ENCODE measurements at places on chromosomes 6 and 20.

- DNase-seq, result no peak
Measured at GRCh38 chr20:6683021-6683977, 84.2 kb upstream of the BMP2 start.

- DNase-seq, result no peak
Measured at GRCh38 chr6:154623391-154623790, 109.8 kb upstream of the SCAF8 start.

DNA sequence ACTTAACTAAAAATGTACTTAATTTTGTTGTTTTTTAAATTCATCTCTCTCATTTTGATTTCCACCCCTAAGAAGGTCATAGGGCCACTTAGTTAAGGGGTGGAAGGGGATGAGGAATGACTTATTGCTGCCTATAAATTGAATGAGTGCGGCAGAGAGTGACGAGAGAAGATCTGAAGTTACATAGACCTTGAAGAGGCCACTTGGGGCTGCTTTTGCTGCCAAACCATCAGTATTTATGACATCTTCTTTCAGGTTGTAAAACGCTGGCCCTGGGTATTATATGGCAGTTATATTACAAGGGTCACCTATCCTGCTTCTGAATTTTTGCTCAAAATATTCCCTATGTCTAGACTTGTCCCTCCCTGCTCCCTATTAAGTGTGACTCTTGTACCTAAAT is 119.6 kb upstream of the RIMS1 start:
- no peak for DNase-seq

GRCh38 chr20:1939270-1939595 is 44.0 kb downstream of the SIRPA start:
- DNase-seq, result no peak

GRCh38 chr6:28152531-28152930 is 10.8 kb downstream of the ZKSCAN8 start:
- no peak for DNase-seq

DNA sequence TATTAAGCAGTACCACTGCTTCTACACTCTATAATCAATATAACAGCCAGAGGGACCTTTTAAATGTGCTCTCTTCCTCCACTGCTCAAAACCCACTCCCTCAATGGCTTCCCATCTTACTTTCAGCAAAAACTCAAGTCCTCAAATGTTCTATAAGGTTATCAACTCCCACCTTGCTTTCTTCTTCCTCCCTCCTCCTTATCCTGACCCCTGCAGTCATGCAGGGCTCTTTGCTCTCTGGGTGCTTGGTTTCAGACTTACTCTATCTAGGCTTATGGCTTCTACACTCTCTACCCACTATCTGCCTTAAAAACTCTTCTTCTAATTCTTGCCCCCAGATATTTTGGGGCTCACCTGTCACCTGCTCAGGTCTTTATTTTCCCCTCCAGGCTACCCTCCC is 5.3 kb downstream of the ARHGAP18 start:
- DNase-seq, result no peak

- no peak for DNase-seq
Measured at GRCh38 chr6:70666706-70667105, 977 bp upstream of the SMAP1 start.

GRCh38 chr20:19048995-19049501 is 163.4 kb upstream of the SLC24A3 start:
- DNase-seq, result no peak

GRCh38 chr20:58597249-58597891 is 53.7 kb upstream of the STX16 start:
- DNase-seq, result no peak

DNA sequence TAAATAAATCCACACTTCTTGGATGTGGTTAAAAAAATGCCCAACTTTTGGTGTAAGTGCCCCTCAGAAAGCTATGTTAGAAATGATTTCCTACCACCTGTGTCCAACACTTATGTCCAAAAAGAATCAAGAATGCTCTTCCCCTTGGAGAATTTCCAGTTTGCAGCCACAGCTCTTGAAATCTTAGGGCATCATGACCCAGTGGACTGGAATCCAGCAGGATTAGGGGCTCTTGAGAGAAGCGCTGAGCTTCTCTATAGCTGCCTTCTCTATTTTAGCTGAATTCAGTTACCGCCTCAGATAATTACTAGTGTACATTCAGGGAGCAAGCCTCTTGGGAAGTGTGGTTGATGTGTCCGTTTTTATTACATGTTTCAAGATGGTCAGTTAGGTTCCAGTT is 2.5 kb downstream of the PHACTR1 start:
- DNase-seq, result no peak

DNA sequence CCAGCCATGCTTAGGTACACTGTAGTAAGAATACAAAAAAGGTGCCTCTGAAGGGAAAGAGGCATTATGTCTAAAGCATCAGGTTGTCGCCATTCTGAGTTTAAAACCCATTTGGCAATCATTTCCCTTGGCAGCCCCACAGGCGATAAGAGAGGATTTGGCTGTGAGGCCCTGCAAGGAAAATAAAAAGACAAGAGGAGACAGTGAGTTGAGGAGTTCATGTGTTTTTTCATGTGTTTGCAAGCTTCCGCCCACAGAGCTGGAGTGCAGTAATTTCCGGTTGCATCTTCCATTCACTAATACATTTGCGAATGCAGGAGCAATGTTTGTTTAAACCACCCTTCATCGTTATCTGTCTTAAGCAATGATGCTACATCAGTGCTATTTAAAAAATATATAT is 138.5 kb upstream of the SOX4 start:
- DNase-seq, result no peak

GRCh38 chr6:156731396-156731795 is 45.8 kb upstream of the ARID1B start:
- no peak for DNase-seq

DNA sequence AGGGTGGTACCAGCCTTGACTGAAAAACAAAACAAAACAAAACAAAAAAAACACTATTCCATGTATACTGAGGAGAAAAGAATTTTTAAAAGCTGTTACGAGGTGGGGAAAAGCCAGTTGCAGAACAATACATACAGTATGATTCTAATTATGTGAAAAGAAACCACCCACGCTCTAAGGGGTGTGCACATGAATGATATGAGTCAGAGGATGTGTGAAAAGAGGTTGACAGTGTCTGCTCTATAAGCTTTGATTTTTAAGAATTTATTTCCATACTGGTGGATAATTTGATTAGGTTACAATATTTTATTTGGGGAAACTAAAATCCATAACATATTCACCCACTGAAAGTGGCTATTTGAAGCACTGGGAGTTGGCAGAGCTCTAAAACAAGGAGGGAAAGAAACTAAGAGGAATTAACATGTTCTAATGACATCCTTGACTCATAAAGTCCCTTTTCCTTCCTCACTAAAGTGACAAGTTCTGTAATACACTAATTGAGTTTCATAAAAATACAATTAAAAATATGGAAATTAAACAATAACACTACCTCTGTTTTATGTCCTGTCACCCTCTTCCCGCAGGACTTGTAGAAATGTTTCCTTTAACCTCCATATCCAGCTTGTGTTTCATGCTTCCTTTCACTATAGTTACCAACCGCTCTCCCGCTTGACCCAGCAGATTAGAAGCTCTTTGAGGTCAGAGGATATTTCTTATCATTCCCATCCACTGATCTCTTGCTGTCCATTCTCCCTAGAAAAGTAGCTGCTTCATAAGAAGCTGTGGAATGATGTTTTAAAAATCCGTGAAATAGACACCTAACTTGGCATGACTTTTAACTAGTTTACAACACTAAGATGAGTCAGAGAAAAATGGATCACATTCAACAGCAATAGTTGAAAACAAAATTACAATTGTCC is 118.6 kb upstream of the CCDC28A start:
- DNase-seq, result peak; percentile 82

DNA sequence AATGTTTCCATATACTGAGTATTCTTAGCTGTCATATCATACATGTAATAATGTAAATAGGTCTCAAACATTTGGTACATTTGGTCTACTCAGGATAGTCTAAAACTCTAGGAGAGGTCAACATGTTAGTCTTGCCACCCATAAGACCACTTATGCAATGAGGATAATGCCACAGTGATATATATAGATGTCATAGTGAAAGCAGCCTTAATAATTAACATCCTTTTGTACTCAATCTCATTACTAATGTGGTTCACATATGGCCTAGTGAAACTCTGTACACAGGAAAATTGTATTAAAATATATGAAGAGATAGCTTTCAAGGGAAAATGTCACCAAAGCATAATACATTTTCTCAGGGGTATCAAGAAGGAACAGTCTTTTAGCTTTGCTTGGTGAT is 577.9 kb downstream of the TFAP2B start:
- DNase-seq, result no peak

DNA sequence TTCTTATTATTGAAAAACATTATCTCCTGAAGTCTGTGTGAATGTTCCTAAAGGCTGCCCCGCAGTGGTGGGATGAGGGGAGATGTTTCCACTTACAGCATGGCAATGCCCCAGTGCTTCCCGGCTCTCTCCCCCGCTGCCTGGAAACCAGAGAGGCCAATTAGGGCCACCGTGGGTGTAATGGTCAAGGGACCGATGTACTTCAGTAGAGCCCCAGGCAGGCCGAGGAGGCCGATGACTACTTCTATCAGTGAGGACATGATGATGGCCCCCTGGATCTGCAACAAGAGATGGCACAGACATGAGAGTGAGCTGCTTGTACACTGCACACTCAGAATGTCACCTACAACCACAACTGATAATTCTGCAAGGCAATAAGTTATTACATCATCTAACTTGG is 117.8 kb downstream of the SLC23A2 start:
- DNase-seq, result no peak

GRCh38 chr6:63319939-63320338 is at the start of gene LGSN:
TSS of gene LGSN (minus strand) at chr6:63319983. CDS start at chr6:63319943, 40 bp downstream.
- no peak for DNase-seq

- no peak for DNase-seq
Measured at GRCh38 chr20:32917191-32917950, 58.6 kb downstream of the EFCAB8 start.

- no peak for DNase-seq
Measured at GRCh38 chr20:23907579-23907978, 28.0 kb upstream of the CST5 start.

GRCh38 chr20:18004384-18005031 is 35.7 kb downstream of the MGME1 start:
- DNase-seq, result no peak

GRCh38 chr6:40989204-40990169 is 49.5 kb downstream of the UNC5CL start:
- no peak for DNase-seq

GRCh38 chr6:1594445-1595200 is 15.1 kb upstream of the FOXC1 start:
- DNase-seq, result no peak

DNA sequence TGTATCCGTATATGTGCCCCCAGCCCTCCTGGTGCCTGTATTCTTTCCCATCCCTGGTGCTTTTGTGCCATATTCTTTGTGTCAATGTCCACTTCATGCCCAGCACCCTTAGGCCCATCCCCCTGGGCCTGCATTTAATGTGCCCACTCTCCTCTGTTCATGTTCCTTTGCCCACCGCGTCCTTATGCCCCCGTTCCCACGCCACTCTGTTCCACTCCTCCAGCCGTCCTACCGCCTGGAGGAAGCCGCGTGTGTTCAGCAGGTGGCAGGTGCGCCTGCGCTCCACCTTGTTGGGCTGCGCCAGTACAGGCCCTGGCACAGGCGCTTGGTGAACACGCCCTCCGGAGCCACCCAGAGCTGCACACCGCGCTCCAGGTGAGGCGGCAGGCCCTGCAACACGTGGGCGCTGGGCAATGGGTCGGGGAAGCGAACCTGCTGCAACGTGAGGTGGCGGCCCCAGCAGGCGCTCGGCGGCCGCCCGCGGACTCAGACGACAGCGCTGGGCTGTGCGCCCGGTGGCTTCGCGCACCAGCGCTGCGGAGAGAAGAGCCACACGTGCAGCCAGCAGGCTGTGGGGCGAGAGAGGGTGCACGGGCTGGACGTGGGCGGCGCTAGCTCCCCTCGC is 4.0 kb upstream of the FOXS1 start:
- no peak for DNase-seq

DNA sequence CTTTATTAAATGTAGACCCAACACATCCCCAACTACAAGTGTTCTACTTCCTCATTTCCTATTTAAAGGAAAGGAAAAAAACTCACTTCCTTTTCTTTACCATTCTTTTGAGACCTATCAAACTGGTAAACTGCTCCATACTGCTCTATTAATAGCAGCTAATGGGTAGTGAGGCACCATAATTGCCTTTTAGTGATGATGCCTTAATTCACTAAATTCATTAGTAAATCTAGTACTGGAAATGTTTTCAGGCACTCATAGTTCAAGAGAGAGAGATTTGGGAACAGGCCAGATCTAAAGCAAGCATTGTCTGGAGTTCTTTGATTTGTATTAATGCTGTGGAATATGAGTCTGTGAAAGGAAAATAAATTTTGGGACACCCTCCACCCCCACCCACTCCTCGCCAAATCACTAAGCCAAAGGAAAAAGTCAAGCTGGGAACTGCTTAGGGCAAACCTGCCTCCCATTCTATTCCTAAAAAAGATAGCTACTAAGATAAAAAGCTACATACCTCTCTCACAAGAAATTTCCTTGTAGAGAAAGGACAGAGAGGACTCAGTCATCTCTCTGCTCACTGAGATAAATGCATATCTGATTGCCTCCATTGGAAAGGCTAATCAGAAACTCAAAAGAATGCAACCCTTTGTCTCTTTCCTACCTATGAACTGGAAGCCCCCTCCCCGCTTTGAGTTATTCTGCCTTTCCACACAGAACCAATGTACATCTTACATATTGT is 13.6 kb upstream of the IBTK start:
- peak; percentile 14 for DNase-seq

DNA sequence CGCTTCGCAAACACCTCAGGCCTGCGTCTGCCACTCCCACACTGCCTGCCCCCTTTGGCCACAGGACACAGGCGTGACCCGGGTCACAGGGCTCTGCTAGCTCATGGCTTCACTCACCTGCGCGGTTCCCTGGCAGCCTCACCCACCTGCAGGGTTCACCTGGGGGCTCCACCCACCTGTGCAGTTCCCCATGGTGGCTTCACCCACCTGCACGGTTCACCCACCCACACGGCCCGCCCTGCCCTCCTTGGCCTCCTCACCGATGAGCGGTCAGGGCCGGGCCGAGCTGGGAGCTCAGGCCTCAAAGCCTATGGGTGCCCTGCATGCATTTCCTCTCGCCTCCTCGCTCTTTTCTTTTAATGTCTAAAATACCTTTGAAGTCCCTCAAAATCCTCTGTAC is 54.7 kb downstream of the SMOC2 start:
- no peak for DNase-seq

Measured in endothelial cell of umbilical vein (primary cell).